Effector CD4-positive, alpha-beta T cell (primary cell): ENCODE measurements at places on chromosomes 16 and 17.

GRCh38 chr16:30609002-30609925 is 925 bp downstream of the ZNF689 start:
- no peak for DNase-seq

- DNase-seq, result no peak
Measured at GRCh38 chr16:48526058-48526957, 83.7 kb downstream of the N4BP1 start.

DNA sequence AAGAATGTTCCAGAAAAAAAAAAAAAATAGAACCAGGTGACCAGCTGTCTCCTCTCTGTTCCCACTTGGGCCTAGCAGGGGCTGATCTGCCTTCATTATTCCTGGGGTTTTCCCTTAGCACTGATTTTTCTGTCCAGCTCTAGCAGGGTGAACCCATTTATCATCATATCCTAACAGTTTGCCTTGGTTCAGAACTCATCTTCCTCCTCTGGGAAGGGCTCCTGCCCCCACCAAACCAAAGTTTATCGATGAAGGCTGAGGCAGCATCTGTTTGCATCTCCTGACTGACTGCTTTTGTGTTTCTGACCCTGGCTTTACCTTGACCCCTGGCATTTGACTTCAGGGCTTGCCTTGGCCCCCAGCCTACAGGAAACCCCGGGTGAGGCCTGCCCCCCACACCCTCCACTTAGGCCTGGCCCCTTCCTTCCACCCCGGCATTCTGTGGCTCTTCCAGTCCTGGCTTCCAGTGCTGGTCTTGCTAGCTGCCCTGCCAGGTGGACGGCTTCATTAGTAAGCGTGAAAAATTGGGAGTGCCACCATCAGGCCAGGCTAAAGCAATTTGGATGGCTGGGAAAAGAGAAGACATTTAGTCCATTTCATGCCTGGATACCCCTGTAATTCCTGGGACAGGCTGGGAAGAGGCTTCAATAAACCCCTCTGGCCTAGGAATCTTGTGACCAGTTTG is 164.9 kb downstream of the CCDC182 start:
- no peak for DNase-seq

DNA sequence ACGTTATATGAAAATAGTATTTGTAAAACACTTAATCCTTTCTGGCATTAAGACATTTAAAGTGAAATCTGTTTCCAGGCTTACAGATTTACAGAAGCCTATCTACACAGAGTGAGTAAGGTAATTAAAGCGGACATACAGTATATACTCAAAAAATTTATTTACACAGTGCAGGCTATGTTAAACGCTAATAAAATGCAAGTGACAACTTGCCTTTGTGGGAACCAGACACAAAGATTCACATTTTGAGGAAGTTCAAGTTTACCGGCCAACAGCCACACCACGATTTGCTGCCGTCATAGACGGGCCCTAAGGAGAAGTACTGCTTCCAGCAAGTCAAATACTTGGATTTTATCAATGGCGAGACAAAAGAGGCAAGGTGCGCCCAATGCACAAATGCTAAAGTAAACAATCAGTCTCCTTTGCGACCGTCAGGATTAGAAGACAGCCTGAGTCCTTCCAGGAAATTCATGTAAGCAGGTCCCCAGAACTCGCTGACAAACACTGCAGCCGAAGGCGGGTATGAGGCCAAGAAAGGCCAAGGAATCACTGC is 801 bp downstream of the VPS35 start:
- DNase-seq, result no peak

- DNase-seq, result no peak
Measured at GRCh38 chr17:56798916-56799315, 34.8 kb downstream of the C17orf67 start.

- no peak for DNase-seq
Measured at GRCh38 chr16:88798772-88799455, 4.7 kb upstream of the CDT1 start.

DNA sequence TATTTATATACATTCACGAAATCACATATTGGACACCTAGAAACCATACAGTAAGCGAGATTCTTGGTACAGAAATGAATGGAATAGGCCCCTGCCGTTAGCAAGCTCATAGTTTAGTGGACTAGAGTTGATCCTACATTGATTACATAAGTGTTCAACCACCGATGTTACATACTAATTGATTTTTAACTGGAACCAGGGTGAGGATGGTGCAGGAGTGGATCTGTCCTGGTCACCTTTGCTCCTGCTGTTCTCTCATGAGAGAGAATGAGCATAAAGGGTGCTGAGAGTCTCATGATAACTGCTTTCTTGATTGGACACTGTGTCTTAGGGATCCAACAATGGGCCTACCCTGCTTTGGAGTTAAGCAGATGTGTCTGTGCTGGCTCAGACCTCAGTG is 13.9 kb downstream of the MAP2K4 start:
- DNase-seq, result no peak

DNA sequence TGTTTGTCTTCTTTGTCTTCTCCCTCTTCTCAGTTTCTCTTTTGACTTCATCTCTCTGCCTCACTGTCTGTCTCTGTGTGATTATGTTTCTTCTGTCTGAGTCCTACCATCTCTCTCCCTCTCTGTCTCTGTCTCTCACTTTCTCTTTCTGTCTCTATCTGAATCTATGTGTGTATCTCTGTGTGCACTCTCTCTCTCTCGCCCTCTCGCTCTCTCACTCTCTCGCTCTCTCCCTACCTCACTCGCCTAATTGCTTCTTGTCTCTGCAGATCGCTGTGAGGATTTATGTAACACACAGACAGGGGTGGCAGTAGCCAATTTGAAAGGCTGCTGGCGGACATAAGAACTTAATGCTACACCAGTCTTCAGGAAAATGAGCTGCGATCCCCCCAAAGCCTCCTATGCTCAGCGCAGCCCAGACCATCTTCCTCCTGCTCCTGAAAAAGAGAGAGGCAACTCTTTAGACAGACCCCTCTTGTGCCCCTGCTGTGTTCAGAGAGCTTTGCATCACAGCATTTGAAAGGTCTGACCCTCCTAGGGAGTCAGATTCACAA is 140.9 kb downstream of the CCT6B start:
- no peak for DNase-seq

- no peak for DNase-seq
Measured at GRCh38 chr17:8392274-8392673, 5.4 kb downstream of the RNF222 start.

GRCh38 chr16:75256696-75257343 is 5.4 kb upstream of the BCAR1 start:
- no peak for DNase-seq

GRCh38 chr17:15194859-15195277 is 70.3 kb downstream of the PMP22 start:
- DNase-seq, result no peak

DNA sequence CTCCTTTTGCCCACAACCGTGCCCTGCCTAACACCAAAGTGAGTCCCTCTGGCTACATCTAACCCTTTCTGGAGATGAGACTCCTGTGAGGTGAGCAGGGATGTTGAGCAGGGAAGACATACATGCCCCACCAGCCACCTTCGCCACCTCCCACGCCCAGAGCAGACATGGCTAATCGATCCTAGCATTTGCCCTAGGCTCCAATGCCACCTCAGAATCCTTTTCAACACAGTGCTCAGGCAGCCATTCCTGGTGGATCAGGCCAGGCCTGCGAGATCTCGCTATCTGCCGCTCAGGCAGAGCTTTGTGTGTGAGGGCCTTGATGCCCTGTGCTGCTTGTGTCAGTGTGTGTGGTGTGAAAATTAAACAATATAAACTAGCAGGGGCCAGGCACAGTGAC is 21.0 kb downstream of the SCGB1C2 start:
- no peak for DNase-seq

- no peak for DNase-seq
Measured at GRCh38 chr17:5812590-5812989, 228.3 kb upstream of the NLRP1 start.

DNA sequence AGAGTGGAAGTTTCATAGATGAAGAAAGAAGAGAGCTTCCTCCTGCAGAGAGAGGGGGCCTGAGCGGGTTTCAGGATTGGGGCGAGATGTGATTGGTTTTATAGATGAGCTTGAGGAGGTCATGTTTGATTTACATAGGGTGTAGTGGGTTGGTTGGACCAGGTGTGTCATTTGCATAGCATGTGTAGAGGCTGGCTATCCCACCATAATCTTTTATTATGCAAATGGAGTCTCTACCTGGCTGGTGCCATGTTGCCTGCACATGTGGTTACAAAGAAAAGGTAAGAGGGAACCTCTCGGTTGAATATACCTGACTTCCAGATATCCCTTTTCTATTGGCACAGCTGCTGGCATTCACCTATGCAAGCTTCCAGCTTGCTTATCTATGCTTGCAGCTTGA is 228.1 kb downstream of the BCAS3 start:
- DNase-seq, result no peak

DNA sequence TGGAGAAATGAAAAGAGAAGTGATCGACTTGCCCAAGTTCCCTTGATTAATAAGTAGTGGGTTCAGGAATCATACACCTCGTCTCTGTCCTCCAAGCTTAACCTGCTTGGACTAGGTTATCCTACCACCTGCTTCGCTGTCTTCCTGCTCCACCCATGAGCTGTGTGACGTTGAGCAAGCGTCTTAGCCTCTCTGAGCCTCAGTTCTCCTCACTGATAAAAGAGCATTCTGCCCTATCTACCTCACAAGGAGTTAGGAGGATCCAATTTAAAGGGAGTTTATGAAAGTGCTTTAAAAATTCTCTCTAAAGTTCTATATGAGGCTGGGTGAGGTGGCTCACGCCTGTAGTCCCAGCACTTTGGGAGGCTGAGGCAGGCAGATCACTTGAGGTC is 9.5 kb upstream of the BHLHA9 start:
- no peak for DNase-seq

DNA sequence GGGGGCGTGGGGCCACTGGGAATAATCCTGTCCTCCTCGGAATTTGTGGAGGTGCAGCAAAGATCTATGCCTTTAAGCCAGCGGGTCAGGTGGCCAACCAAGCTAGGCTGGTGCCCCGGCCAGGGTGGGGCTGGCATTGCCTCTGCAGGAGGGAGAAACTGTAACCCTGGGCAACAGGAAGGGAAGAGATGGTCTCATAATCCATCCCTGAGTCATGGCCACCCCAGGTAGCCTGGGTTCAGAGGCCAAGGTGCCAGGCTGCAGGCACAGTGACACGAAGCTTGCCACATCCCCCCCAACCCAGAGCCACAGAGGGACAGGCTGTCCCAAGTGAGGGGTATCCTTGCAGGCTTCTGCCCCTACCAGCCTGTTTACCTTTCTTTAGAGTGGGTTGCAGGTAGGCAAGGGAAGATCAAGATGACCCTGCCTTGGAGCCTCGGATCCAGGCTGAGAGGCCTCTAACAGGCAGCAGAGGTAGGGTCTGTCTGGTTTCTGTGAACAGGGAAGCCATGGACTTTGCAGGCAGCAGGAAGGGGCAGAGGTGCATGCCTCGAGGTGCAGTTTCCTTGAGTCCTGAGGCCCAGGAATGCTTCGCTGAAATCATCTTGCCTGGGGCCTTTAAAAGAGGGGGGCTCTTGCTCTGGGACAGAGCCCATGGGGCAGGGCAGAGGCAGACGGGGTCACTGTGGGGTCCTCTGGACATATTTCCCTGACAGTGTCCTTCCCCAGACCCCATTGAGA is 4.0 kb downstream of the LASP1 start:
- DNase-seq, result no peak

DNA sequence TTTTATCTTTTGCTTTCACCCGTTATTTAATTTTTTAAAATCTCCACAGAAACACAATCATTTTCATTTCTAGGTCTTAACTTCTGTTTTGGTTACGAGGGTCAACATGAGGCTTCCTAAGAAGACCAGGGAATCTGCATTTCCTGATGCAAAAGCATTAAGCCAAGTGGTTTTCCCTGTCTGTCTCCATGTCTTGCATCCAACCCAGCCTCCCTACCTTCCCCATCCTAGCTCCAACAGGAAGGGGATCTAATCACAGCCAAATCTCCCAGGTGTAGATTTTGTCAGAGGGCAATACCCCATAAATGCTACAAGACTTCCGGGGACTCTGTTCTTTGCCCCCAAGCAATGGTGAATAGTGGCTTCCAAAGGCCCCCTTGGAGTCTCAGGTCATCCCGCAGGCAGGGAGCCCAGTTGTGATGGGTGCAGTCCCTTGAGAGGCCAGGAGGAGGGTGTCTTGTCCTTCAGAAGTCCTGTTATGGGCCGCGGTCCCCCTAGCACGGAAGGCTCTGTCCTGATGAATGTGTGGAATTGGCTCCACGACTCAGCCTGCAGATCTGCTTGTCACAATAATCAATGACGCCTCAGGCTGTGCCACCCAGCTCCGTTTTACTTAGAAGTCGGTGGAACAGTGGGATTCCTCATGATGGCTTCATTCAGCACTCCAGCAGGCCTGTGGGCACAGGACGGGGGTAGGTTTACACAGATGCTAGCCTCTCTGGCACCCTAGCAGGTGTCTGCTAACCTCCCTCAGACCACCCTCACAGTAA is 141.1 kb downstream of the RGS9 start:
- no peak for DNase-seq

GRCh38 chr16:3042376-3042775 is 4.0 kb upstream of the MMP25 start:
- no peak for DNase-seq

- no peak for DNase-seq
Measured at GRCh38 chr17:70447588-70447987, 278.3 kb downstream of the KCNJ2 start.

DNA sequence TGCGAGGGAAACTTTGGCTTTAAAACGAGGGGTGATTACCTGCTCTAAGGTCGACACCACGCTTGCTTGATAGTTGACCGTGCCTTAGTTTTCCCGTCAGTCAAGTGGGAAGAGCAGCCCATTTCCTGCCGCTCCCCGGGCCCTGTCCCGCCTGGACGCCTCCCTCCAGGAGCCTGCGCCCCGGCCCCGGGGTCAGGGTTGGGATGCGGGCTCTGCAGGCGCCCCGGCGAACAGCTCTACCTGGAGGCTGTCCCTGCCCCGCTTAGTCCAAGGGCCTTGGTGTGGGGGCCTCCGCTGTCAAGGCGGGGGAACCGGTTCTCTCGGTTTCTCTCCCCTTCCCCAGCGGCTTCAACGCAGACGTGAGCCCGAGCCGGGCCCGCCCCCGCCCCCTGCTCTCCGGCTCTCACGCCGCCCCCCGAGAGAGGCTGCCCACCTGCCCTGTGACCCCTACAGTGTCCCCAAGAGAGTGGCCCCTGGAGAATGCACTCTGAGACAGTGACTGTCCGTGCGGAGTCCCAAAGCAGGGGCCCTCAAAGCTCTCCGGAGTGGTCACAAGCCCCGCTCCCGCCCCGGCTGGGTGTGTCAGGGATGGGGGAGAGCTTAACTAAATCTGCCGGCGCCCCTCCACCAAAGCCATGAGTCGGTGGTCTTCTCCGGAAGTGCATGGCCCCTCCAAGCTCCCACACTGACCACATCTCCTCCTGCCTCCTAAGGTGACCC is 117.4 kb upstream of the SMURF2 start:
- DNase-seq, result no peak

- DNase-seq, result no peak
Measured at GRCh38 chr17:79562192-79562930, 48.5 kb downstream of the RBFOX3 start.

GRCh38 chr16:22843856-22844255 is 29.9 kb downstream of the HS3ST2 start:
- DNase-seq, result no peak
